ENCODE measurements at places on chromosomes 3 and 15.

DNA sequence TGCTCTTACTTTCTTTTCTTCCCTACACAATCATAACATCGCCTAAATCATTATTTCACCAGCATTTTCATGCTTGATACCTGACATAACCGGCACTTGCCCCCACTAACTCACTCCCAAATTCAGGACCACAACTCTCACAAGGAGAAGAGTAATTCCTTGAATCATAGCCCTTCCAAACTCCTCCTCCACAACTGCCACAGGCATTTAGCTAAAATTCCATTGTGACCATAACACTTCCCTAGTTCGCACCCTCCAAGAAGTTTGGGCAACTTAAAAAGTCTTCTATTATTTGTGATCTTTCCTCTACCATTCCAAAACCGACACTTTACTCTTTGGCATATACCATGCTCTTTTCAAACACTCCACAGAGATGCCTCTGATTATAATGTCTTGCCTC, 59.4 kb upstream of the XRN1 start:
- no peak overlapping the region for H3K4me3 ChIP-seq
- no peaks in the 10 kb centered on the region for H3K4me1 ChIP-seq
- no peaks in the 10 kb centered on the region for H3K27me3 ChIP-seq
- H3K27ac ChIP-seq = no peak overlapping the region
- no peak for DNase-seq

GRCh38 chr3:38019658-38020341, 9.6 kb downstream of the PLCD1 start:
- no peaks in the 10 kb centered on the region for H3K27me3 ChIP-seq
- H3K4me3 ChIP-seq = no peak overlapping the region

DNA sequence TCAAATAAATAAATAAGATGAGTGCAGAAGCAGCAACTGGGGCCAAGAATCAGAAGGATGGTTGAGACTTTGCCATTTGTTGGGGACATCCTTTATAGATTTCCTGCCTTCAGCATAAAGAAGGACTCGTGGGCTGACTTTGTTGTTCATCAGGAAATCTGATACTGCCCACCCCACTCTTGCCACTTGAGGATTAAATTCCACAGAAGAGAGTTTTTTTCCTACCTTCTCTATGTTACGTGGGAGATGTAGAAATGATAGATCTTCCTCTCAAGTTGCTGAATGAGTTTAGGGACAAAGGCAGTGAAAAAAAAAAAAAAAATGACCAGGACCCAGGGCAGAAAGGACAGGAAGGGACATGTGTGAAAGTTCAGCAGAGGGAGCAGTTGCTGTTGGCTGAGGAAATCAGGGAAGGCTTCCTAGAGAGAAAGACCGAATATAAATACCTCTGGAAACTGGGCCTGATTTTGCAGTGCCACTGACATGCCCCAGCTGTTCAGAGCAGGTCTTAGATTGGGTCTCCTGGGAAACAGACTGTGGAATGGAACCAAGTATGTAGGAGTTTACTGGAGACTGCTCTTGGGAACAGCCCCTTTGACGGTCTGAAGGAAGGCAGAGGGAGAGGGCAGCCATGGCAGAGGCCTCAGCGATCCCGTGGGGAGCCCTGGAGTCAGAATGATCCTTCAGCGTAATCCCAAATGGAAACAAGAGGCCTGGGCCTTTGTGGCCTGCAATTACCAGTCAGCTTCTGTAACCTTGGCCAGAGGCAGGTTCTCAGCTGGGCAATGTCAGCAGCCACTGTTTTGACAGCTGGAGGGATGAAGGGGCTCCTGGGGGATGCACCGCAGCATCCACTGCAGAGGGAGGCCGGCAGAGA, 50.9 kb downstream of the C3orf20 start:
- no peaks in the 10 kb centered on the region for H3K27me3 ChIP-seq
- H3K4me1 ChIP-seq = no peaks in the 10 kb centered on the region
- H3K27ac ChIP-seq = peak overlapping the region; percentile 25
- DNase-seq = peak; percentile 38

DNA sequence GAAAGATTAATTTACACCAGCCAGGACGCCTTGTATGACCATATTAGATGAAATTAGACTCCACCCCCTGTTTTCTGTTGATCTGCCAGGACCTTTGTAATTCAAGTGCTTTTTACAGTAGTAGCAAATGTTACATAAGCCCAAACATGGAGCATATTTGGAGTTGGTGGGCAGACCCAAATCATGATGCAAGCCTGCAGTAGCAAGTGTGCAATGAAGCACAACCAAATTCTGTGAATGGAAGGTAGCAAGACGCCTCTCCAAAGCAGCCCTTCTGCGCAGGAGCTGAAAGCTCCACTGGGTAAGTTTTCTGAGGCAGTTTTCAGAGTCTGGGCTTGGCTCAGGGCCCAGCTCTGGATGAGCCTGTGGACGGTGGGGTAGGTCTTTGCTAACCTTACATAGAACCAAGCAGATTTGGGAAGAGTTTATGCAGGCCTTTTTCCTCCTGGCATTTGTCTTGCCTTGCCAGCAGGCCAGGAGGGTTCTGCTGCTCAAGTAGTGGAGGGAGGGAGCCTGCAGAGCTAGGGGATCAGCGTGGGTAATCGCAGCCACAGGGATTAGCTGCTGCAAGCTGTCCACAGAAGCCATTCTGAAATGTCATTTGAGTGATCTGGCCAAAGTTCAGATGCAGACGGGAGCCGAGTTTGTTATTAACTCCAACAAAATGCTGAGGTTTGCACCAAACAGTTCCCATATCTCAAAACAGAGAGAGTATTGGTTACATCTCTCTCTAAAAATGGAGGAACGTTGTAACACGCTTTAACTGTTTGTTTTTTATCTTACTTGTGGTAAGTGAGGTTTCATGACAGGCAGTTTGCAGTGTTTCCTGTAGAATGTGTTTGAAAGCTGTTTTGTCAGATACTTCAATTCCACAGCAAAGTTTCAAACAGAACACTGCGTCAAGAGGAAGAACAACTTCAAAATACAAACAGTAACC, 55.4 kb downstream of the PSMD6 start:
- H3K27me3 ChIP-seq = no peaks in the 10 kb centered on the region
- peaks cover 21% of the 10 kb centered on the region for H3K4me1 ChIP-seq
- no peaks in the 10 kb centered on the region for H3K36me3 ChIP-seq

DNA sequence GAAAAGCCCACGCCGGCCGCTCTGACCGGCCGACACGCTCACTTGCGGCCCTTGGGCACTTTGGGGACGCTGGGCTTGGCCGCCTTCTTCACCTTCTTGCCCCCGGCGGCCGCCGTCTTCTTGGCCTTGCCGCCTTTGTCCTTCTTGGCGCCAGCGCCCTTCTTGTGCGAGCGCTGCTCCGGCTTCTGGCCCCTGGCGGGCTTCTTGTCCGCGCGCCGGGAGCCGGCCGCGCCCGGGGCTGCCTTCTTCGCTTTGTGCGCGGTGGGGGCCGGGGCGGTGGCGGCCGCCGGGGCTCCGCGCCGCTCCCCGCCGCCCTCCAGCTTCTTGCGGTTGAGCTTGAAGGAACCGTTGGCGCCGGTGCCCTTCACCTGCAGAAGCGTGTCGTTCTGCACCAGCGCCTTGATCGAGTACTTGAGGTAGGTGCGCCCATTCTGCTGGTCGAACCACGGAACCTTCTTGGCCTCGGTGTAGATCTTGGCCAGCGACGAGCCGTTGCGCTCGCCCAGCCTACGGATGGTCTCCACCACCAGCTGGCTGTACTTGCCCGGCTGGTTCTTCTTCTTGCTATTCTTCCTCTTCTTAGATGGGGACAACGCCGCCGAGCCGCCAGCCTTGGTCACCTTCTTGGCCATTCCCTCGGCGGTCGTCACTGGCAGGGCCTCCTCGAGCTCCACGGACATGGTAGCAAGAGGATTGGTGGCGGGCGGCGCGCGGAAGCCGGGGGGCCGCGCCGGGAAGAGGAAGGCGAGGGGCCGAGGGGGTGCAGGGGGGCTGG, 36.7 kb downstream of the HMCES start:
- peak overlapping the region; percentile 80 for H3K4me3 ChIP-seq
- H3K27ac ChIP-seq = peak overlapping the region; percentile 85
- no peaks in the 10 kb centered on the region for H3K4me1 ChIP-seq
- no peaks in the 10 kb centered on the region for H3K36me3 ChIP-seq

- H3K27ac ChIP-seq = no peak overlapping the region
- H3K27me3 ChIP-seq = no peaks in the 10 kb centered on the region
- H3K36me3 ChIP-seq = no peaks in the 10 kb centered on the region
- H3K4me1 ChIP-seq = no peaks in the 10 kb centered on the region
- peak; percentile 29 for DNase-seq
- no peak overlapping the region for H3K4me3 ChIP-seq
Measured at GRCh38 chr15:48040166-48040817, 80.5 kb upstream of the SLC24A5 start.

DNA sequence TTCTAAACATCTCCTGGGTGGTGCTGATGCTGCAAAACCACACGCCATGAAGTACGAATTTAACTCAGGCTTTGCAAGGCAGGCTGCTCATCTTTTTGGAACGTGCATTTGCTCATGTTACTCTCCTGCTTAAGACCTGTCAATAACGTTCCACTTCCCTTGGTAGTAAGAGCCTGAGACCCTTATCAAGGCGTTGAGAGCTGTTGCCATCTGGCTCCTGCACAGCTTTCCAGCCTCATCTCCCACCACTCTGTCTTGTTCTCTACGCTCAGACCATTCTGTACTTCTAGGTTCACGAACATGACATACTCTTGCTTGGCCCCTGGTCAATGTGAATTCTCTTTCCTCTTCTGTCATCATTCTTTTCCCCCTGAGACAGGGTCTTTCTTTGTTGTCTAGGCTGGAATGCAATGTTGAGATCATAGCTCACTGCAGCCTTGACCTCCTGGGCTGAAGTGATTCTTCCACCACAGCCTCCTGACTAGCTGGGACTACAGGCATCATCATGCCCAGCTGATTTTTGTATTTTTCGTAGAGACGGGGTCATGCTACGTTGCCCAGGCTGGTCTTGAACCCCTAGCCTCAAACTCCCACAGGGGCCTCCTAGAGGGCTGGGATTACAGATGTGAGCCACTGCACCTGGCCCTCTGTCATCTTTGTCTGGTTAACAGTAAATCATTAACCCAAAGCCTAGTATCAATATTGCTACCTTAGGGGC, 202.8 kb downstream of the CADPS start:
- no peak overlapping the region for H3K4me3 ChIP-seq
- no peak for DNase-seq
- no peaks in the 10 kb centered on the region for H3K36me3 ChIP-seq
- no peak overlapping the region for H3K27ac ChIP-seq
- H3K4me1 ChIP-seq = no peaks in the 10 kb centered on the region
- H3K27me3 ChIP-seq = no peaks in the 10 kb centered on the region
